ENCODE measurements at places on chromosomes 16 and 17.

GRCh38 chr17:29835435-29836351 lies 94.3 kb downstream of the SSH2 start:
- no peak for DNase-seq

- DNase-seq = no peak
Measured at GRCh38 chr16:69328854-69329316, 1.5 kb downstream of the PDF start.

- DNase-seq = no peak
Measured at GRCh38 chr16:67847064-67847861, at the start of gene CENPT. CENPT (minus strand) TSS chr16:67847693; CDS start chr16:67833859, 13,834 bp downstream.

- DNase-seq = peak; percentile 17
Measured at GRCh38 chr16:56041556-56042140, 149.6 kb upstream of the GNAO1 start.

DNA sequence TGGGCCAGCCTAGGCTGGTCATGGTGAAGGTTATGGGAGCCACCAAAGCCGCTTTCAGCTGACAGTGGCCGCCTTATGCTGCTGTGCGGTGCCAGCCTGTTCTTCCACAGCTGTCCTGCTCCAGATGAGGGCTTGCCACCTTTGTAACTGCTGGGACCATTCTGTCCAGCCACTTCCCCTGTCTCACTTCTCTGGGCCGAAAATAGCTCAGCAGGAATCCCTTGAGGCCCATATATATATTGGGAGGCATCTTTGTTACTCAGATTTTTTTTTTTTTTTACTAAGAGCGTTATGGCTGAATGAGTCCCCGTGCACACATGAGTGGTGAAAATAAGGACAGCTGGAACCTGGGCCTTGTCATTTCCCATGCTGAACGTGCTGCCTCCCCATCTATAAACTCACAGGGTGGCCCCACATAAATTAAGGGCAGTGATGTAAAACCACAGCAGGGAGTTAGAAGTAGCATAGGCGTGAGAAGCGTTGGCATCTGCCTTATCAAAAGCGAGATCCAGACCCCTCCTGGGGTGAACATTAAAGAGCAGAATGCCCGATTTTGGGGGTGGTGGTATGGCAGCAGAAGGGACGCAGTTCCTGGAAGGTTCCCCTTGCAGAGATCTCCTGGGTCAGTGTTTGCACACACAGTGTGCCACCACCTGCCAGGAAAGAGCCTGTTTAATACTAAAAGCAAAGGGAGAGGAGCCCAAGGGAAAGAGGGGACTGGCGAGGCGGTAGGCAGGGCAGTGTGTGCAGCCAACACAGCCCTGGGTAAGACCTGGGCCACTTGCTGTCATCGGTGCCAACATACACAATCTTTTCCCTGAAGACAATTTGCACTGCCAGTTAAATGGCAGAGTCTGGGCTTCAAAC lies 57.8 kb downstream of the USP43 start:
- no peak for DNase-seq

DNA sequence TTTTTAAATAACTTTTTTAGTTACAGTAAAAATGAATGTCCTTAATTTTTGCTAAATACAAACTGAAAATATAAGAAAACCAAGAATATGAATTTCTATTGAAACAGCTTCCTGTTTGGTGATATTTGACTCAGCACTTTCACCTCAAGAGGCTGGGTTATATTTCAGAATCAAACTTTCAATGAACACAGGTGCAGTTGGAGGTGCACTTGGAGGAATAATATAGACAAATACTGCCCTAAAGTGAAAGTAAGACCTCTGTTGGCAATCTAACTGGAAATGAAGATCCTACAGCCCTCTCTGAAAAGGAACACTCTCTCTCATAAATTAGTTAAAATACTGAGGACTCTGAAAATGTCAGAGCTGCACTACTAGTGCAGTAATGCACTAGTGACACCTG lies 106.2 kb downstream of the BRIP1 start:
- DNase-seq = no peak

- no peak for DNase-seq
Measured at GRCh38 chr17:8658810-8659209, 28.3 kb upstream of the MYH10 start.

- no peak for DNase-seq
Measured at GRCh38 chr17:70808596-70808995, 639.3 kb downstream of the KCNJ2 start.

DNA sequence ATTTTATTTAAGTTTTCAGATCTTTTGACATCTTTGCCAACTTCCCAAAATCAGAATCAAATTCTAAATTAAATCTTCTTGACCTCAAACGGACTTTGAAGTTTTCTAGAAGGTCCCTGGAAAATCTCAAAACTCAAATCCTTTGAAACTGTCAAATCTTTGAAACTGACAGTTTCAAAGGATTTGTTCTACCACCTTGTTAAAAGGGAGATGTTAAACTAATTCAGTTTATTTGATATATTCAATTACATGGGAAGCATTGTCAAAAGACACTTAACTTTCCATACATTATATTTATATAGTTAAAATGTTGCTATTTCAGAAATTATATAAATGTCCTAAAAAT lies 3.4 kb upstream of the DPEP1 start:
- DNase-seq = no peak

DNA sequence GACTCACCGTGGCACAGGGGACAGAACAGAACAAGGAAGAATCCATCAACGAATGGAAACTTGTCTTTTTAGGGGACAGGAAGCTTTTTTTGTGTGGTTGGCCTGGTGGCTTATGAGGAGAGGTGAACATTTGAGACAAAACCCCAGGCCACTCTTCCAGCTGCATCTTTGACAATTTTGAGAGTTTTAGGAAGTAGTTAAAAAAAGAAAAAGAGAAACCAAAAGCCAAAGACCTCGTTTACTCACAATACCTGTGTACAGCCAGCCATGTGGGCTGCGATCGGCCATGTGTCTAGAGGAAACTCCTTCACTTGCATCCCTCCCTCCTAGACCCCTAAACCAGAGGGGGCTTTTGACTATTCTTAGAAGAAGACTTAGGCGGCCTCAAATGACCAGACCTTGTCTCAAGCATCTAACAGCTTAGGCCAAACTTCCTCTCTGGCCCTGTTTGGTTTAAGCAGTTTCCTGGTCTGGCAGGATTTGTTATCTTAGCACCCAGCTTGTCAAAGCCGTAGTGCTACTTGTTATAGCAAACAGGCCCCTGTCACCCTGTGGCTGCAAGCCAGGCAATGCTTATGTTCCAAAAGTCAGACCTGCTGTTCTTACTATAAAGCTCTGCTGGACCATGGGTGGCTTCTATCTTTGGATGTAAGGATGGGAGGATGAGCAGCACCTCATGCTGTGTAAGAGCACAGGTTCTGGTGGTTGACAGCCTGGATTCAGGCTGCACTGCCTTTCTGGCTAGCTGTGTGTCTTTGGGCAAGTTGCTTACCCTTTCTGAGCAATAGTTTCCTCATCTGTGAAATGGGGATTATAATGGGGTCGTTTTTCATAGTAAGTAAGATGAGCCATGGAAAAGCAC lies 17.7 kb downstream of the KSR1 start:
- DNase-seq = peak; percentile 70

- no peak for DNase-seq
Measured at GRCh38 chr16:86510465-86511261, at the start of gene FOXF1. FOXF1 (plus strand) TSS chr16:86510527; CDS start chr16:86510570, 43 bp downstream.

GRCh38 chr16:12819126-12820117 lies 15.7 kb upstream of the CPPED1 start:
- peak; percentile 79 for DNase-seq

GRCh38 chr16:30142672-30143346 lies 19.8 kb upstream of the MAPK3 start:
- peak; percentile 44 for DNase-seq

DNA sequence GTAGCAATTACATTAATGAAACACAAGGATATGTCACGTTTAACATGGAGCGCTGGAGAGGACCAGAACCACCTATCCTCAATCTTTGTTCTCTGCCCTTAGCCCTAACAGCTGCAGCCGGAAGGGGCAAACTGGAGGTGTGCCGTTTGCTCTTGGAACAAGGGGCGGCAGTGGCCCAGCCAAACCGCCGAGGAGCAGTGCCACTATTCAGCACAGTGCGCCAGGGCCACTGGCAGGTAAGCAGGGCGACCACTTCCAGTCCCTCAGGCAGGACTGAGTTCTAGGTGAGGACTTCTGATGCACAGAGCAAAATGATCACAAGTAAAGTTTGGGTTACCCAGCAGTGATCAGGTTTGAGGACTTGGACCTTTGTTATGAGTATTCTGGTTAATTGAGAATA lies 41.1 kb downstream of the CYB561 start:
- DNase-seq = no peak

- peak; percentile 40 for DNase-seq
Measured at GRCh38 chr16:79042886-79043285, 557.7 kb downstream of the MAF start.

GRCh38 chr17:18959071-18959844 lies 7.3 kb downstream of the SLC5A10 start:
- no peak for DNase-seq

DNA sequence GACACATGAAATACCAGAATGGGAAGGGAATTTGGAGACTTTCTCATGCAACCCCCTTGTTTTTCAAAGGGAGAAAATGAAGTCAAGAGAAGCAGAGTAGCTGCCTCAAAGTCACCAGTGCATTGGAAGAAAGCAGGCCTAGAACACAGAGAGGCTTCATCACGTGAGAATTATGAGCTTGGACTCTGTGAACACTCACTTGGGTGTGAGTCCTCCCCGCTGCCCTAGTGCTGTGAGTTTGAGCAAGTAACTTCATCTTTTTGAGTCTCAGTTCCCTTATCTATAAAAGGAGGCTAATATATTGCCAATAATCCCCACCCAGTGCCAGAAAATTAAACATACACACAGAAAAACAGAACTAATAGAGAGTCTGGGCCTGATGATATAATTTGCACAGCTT lies 315.8 kb downstream of the XYLT1 start:
- no peak for DNase-seq

GRCh38 chr17:38730526-38731379 lies 612 bp downstream of the CISD3 start:
- DNase-seq = no peak

DNA sequence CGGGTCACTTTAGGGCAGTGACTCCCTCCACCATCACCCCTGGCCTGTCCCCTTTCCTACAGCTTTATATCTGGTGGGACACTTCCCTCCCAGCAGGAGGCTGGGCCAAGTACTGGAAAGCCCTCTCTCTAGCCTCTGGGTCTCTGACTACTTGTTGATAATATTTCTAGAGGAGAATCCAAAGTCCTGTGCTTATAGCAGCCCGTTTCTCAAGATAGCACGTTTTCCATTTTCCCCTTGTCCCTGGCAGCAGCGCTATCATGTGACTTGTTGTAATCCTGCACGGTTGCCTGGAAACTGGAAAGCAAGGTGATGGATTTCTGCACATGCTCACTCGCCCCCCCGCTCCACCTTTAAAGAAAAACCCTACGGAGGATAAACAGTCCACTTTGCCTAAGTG lies 3.3 kb upstream of the AXIN2 start:
- no peak for DNase-seq

GRCh38 chr17:57257895-57258851 lies 1.9 kb downstream of the MSI2 start:
- DNase-seq = no peak

DNA sequence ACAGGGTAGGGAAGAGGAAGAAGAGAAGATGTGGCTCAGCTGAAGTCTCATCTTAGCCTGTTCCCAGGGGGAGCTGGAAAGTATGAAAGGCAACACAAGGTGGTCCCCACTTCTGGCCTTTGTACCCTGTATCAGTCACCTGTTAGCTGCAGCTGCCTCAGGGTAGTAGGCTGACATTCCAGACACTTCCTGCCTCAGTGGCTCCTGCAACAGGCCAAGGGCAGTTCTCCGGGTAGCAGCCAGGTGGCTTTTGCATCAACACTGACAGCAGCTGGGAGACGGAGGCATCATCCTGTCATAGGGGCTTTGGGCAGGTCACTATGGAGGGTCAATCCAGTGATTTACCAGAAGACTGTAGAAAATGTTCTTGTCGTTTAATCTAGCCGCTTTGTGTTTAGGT lies 124.0 kb downstream of the RGS9 start:
- DNase-seq = no peak

- no peak for DNase-seq
Measured at GRCh38 chr17:35407531-35407930, 24.8 kb downstream of the SLFN12 start.

GRCh38 chr16:15654591-15654990 lies 4.5 kb downstream of the NDE1 start:
- no peak for DNase-seq

- DNase-seq = no peak
Measured at GRCh38 chr16:22091721-22092120, 620 bp upstream of the VWA3A start.

- DNase-seq = no peak
Measured at GRCh38 chr17:29583324-29584248, 5.9 kb downstream of the GIT1 start.

DNA sequence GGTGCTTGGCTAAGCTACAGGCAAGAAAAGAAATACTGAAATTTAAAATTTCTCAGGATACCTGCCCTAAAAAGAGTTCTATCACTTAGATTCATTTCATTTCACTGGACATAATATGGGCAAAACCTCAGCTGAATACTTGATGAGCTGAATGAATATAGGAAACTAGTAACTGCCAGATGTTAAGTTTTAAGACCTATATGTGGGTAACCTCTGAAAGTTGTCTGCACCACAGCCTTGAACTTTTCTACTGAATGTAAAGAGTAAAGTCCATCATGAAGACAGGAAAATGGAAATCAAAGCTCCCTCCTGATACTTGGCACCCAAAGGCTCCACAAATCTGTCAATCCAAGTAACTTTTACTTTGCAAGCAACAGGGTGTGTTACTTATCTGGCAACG lies 50.8 kb downstream of the HIC1 start:
- no peak for DNase-seq

DNA sequence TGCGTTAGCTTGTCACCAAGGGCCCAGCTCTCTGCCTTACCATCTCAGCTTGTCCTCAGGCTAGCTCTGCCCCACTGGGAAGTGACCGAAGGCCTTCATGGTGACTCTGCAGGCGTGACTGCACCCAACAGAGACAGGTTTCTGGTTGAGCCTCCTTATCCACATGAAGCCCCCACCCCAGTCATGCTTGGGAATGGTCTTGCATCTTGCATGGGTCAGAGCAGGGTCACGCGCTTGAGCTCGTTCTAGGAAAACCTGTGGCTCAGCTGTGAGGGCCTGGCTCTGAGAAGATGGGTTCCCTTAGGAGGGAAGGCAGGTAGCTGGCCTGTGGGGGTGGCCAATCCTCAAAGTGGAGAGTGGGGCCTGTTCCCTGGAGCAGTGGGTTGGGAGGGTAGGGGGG lies 122.8 kb downstream of the BANP start:
- DNase-seq = no peak

- DNase-seq = no peak
Measured at GRCh38 chr17:9170853-9171252, 149.5 kb downstream of the NTN1 start.

DNA sequence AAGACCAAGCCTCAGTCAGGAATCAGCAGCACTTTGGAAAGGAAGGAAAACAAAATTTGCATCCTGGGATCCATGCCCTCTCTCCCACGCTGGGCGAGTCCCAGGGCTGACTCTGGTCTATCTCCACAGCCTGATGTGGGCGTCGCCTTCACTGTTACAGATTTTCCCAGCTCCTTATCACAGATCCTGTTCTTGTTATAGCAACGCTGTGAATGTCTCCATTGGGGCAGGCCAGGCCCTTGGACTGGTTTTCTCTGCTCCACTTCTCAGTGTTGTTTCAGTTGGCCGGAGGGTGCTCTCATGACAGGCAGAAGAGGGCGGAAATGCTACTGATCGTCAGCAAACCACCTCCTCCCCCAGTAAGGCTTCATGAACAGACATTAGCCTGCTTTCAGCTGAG lies 127.9 kb upstream of the CDH11 start:
- DNase-seq = no peak

Measured in CD4-positive, alpha-beta T cell treated with Interleukin-6 for 4 hours (primary cell).